ENCODE measurements at places on chromosomes 5 and 9.

GRCh38 chr9:108628316-108628715 lies 227.5 kb downstream of the ACTL7B start:
- no peak for DNase-seq

DNA sequence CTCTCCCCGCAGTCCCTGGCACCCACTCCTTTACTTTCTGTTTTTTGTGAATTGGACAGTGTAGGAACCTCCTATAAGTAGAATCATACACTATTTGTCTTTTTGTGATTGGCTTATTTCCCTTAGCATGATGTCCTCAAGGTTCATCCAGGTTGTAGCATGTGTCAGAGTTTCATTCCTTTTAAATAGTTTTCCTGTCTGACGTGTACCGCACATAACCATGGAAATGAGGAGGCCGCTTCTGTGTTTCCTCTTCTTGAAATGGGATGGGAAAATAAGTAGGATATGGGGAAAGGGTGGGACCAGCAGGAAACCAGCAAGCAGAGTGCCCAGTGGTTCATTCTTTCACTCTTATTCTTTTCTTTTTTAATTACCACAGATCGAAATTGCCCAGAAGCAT lies 72.6 kb upstream of the ENTREP1 start:
- no peak for DNase-seq

DNA sequence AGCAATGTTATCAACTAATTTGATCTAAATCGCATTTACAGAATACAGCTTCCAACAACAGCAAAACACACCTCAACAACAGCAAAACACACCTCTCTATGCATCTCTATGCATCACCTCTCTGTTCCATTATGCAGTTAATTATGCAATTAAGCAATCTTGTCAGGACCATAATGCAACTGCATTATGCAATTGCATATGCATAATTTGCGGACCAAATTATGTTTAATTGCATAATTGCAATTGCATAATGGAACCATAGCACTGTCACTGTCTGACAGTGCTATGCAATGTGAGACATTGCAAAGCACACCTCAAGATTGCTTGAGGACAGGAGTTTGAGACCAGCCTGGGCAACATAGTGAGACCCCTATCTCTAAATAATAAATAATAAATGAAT lies 80.4 kb upstream of the PRSS3 start:
- DNase-seq = peak; percentile 70

GRCh38 chr5:139639619-139640380 lies 8.3 kb upstream of the CXXC5 start:
- DNase-seq = no peak

- DNase-seq = no peak
These were observed 61.1 kb downstream of the ERCC6L2 start for GRCh38 chr9:95936579-95937075.

- peak; percentile 77 for DNase-seq
These were observed 306.3 kb upstream of the KCNN2 start for GRCh38 chr5:114055318-114056184.

GRCh38 chr9:70484232-70485130 lies 70.0 kb upstream of the KLF9 start:
- peak; percentile 29 for DNase-seq

GRCh38 chr9:124149992-124150391 lies 107.8 kb upstream of the NEK6 start:
- DNase-seq = no peak

DNA sequence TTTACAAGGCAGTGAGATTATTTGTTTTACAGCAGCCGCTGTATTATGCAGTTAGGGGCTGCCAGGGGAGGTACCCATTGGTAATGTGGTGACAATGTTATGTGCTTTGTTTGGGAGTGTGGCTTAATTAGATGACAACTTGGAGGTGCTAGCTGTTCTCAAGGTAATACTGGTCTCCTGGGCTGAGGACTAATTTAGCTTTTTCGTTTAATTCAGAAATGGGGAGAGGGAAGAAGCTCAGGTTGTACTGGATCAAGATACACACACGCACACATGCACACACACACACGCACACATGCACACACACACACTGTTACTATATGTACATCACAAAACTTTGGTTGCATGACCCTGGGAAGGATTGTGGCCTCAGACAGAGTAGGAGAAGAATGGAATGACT lies 37.9 kb downstream of the CFAP77 start:
- DNase-seq = no peak

DNA sequence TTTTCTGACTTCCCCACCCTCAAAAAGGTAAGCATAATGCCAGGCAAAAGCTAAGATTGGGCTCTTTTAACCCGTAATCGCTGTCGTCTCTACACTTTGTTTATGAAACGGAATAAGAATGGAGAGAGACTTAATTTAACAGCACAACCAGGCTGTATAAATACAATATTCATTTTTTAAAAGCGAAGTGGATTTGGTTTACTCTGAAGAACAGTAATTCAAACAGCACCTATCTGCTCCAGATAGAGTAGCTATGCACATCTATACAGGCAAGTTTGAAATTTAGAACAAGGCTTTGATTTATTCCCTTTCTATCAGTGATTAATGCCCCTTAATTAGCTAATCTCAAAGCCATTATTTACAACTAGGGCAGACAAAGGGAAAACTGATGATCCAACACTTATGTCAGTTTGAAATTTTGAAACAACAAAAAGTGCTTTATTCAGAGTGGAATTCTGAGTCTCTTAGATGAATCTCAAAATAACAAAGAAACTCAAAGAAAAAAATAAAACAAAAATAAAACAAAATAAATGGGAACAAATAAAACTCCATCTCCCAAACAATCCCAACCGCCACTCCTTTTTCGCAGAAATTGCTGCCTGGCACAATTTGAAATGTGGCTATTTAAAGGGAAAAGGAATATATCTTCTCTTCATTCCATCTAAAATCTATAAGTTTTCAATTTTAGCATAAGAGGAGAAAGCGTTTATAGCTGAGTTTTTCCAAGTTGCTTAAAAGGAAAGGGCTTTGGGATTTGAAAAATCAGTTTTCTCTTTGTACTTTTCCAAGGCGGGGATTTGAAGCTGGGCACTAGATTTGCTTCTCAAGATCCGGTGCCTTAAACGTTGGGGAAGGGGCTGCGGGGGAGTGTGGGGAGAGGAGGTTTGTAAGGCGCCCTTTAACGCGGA lies 298.6 kb downstream of the PARP8 start:
- DNase-seq = no peak

- DNase-seq = no peak
These were observed 214.8 kb downstream of the PAX5 start for GRCh38 chr9:36818965-36819870.

DNA sequence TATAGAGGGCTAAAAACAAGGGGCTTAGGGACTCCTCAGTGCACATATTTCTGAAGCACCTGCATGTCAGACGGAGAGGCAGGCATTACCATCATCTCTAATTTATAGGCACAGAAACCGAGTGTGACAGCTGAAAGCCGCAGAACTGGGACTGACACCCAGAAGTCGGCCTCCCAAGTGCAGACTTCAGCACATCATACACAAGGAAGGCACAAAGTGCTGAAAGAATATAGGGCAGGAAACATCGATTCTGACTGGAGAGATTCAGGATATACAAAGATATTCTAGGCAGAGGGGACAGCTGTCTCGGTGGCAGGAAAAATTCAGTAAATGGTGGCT lies 11.2 kb downstream of the MRPS27 start:
- no peak for DNase-seq

GRCh38 chr5:127373858-127374491 lies 83.4 kb downstream of the MEGF10 start:
- no peak for DNase-seq

DNA sequence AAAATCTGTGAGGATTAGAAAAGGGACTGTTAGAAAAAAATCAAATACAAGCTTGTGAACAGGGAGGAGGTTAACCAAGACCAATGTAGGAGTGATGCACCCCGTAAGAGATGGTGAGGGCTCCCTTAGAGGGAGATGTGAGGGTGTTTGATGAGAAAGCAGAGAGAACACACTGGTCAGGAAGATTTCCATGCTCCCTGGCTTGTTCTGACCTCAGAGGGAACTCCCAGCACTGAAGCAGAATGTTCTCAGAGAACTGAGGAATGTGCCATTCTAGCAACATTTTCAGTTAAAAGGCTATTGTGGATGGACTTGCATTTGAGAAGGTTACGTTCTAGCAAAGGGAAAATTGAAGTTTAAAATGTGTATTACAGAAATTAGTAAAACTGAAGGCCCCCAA lies 110.6 kb downstream of the HTR4 start:
- no peak for DNase-seq

DNA sequence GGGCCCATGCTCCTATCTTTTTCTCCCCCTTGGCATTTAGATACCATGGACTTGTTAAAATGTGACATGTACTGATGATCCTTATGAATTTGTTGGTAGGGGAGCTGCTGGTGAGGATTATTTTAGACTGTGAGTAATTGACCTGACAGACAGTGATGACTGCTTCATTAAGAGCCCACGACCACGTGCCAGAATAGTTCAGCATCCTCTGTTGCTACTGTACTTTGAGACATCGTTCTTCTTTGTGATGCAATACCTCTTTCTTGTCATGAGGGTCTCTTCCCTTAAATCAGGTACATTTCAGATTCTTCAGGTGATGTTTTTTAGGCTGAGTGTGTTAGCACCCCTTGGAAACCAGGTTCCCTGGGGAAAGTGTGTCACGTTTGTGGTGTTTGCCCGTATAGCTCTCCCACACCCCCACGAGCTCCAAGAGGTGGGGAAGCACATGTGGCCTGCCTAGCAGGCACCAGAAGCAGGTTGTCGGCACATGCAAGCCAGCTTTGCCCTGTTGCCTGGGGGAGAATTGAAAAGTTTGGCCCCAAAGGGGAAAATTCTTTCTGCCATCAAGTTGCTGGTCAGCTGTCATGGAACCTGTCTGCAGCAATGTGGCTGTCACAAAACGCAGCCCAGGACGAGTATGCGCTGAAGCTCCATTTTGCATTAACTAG lies 25.1 kb downstream of the QRFP start:
- DNase-seq = no peak

- no peak for DNase-seq
These were observed 319.4 kb downstream of the TLR4 start for GRCh38 chr9:118023644-118024043.

- DNase-seq = no peak
These were observed 7.6 kb downstream of the SVEP1 start for GRCh38 chr9:110571801-110572483.

DNA sequence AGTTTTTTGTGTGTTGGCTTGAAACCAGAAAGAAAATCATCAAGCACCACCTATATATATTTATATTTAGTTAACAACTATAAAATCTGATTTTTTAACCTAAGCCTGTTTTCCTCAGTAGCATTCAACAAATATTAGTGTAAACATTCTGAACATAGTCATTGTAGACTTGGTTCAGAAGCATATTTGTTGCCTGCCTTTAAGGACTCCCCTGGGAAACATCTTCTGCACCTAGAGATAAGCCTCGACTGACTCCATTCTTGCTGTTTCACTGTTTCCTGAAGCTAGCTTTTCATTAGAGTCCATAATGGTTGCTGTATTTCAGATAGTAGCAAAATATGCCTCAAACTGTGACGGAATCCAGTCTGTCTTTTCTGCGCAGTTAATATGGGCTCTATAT lies 123.5 kb downstream of the TRIO start:
- no peak for DNase-seq

- no peak for DNase-seq
These were observed 24.0 kb downstream of the TMOD1 start for GRCh38 chr9:97525451-97525850.

- DNase-seq = no peak
These were observed 299.0 kb upstream of the MSX2 start for GRCh38 chr5:174425271-174425963.

DNA sequence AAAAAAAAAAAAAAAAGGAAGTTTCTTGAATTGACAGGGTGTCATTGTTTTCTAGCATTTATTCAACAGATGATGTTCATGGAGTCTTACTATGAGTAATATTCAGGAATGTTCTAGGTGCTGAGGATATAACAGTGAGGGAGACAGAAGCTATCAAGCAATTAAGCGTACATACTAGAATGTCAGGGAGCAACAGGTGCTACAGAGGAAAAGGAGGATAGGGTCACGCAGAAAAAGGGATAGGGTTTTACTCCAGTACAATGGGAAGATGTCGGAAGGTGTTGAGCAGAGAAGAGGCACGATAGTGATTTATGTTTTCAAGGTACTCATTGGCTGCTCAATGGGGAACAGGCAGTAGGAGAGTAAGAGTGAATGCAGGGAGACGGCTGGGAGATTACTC lies 6.6 kb upstream of the RASGRF2 start:
- no peak for DNase-seq

- DNase-seq = no peak
These were observed 104.0 kb downstream of the GDNF start for GRCh38 chr5:37735649-37736347.

DNA sequence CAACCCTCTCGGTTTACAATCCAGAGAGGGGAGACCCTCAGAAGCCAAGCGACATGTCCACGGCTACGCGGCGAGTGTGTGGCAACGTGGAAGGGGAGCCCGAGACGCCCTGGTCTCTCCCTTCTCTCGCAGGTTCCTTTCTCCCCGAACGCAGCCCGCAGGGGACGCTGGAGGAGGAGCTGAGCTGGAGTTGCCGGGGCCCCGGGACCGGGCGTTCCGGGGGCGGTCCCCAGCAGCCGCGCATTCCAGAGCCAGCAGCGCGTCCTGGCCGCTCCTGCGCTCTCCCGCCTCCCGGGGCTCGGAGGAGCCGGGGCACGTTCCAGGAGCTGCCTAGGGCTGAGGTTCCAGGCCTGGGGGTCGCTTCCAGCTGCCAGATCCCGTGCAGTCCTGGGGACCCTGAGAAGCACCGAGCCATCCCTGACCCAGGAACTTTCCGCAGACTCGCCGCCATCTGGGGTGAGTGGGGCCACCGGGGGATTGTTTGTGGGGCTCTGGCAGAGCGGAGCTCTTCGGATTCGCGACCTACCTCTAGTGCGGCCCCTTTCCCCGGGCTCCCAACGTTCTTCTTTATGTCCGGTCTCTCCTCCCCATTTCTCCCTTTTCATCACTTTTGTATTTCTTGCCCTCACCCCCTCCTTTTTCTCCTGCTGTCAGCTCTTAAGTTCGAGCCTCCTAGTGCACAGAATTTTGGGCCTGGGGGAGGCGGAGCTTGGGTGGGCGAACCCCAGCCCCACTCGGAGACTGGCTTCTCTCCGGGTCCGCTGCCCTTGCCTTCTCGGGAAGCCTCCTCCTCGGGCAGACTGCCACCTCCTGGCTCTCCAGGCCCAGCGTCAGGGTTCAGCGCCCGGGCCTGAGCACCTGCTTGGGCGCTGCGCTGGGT lies at the start of gene SMIM3:
TSS of gene SMIM3 (plus strand) at position 241 of the 880 bp plus-strand sequence. CDS start 16,684 bp downstream, outside the sequence.
- DNase-seq = peak; percentile 50

DNA sequence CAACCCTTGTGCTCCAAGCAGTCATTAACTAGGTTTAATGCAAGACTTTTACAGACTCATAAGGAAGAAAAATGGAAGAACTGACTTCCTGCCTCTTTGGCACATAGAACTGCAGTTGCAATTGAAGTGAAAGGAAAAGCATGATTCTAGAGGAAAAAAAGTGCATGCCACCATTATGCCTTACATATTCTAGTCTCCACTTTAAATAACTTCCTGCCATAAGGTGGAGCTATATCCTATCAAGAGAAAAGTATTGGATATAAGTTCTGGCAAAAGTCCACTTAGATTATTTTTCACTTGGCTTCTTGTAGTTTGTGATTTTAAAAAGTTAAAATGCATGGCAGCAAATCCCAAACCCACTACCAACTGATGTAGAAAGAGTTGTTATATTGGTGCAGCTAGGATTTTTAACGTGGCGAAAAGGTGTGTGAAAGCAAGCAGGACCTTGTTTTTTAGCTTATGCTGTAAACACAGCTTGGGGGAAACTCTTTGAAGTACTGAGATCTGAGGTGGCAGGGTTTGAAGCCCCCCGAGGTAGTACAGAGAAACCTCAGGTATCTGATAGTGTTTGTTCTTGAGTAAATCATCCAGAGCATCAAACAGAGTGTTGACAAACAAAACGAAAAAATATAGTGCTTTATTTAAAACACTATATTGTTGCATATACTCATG lies 117.9 kb downstream of the ANXA1 start:
- peak; percentile 8 for DNase-seq

GRCh38 chr9:92619601-92620300 lies 50.2 kb downstream of the IPPK start:
- DNase-seq = no peak

Data from NCI-H2081 (cell line).